ENCODE measurements at places on chromosomes 7 and 10.

DNA sequence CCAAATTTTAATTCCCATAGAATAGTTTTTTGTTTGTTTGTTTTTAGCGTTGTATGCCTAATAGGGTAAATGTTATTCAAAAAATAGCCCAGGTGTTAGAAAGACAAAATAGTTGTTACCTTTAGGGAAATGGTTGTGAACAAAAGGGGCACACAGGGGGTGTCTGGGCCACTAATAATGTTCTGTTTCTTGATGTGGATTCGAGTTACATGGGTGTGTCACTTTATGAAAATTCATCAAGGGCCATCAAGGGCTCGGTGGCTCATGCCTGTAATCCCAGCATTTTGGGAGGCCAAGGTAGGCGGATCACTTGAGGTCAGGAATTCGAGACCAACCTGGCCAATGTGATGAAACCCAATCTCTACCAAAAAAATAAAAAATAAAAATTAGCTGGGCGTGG is 531.8 kb upstream of the C7orf33 start:
- no peak for DNase-seq

DNA sequence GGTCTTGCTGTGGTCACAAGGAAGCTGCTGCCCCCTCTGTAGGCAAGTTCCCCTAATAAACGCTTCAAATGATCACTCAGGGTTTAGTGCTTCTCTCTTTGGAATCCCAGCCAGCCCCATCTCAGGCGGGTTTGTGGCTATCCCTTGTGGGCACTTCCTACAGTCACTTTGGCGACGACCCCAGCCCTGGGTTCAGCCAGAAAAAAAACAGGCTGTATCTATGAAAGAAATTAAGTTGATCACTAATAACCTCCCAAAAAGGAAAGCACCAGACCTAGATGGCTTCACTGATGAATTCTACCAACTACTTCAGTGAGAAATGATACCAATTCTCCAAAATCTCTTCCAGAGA is 208.2 kb downstream of the MAD1L1 start:
- DNase-seq = no peak

GRCh38 chr7:20713792-20714191 is 72.9 kb downstream of the SP8 start:
- DNase-seq = no peak

GRCh38 chr10:2839081-2839725 is 228.1 kb upstream of the PFKP start:
- DNase-seq = no peak

GRCh38 chr10:93071177-93071472 is 2.6 kb upstream of the CYP26A1 start:
- DNase-seq = no peak

GRCh38 chr10:3512263-3512662 is 272.7 kb downstream of the KLF6 start:
- no peak for DNase-seq

DNA sequence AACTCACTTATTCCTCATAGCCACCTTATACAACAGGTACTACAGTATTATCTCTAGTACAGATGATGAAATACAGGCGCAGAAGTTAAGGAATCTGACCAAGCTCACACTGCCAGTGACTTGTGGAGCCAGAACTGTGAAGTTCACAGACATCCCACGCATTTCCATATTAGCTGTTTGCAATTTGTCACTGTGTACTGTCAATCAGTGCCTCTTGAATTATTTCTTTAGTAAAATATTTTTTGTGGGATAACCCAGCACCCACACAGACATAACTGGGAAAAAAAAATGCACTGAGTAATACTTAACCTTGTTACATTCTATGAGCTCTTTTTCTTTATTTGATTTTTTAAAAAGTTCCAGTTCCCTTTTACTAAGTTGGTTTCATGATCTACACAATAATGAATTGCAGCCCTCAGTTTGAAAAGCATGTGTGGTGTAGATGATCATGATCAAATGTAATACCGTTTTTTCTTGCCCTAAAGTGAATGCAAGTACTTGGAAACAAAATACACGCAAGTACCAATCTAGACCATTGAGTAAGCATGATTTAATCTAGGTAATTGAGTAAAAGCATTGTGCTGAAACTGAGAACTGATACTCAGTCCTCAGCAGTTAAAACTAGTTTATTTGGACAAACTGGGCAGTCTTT is 14.1 kb downstream of the CUL1 start:
- DNase-seq = no peak

- DNase-seq = no peak
Observed at GRCh38 chr10:24826009-24826408, 102.3 kb upstream of the ARHGAP21 start.

- DNase-seq = peak; percentile 88
Observed at GRCh38 chr7:141072548-141073172, 1.2 kb upstream of the TMEM178B start.

- DNase-seq = no peak
Observed at GRCh38 chr7:80288175-80289122, 153.8 kb downstream of the GNAI1 start.

- DNase-seq = no peak
Observed at GRCh38 chr10:99233689-99234037, 2.0 kb downstream of the HPSE2 start.

DNA sequence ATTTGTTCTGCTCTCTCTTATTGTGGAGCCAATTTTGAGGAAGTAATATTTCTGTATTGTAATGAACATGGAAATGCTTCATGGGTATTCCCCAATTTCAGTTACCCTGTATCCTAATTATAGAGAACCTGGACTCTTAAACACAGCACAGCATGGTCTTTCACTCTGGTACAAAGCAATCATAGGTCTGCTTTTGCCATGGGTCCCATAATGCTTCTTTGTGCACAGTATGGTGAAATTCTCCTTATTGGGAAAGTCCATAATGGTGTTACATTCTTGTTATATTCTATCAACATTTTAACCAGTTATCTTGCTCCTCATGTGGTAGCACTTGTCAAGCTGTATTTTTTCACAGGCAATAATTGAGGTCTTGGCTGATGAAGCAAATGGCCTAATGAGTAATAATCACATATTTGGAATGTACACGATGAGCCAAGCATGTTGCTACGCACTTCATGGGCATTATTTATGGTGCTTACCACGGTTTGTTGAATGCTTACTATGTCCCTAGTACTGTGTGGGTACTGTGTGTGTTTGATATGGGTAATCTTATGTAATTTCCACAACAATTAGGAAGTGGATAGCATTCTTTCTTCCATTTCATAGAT is 42.9 kb downstream of the PRKG1 start:
- DNase-seq = no peak

DNA sequence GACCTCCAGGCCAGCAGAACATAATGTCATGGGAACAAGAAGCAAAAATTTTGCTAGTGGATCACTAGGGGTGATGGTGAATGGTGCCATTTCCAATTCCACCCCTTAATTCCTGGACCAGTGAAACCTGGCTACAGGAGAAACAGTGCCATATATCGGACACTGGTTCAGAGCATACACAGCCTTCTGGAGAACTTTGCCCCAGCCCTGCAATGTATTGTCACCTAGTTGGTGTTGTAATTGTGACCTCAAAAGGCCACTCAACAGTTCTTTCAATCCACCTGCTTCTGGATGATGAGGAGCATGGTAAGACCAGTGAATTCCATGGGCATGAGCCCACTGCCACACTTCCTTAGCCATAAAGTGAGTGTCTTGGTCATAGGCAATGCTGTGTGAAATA is 59.8 kb upstream of the AASS start:
- DNase-seq = no peak

DNA sequence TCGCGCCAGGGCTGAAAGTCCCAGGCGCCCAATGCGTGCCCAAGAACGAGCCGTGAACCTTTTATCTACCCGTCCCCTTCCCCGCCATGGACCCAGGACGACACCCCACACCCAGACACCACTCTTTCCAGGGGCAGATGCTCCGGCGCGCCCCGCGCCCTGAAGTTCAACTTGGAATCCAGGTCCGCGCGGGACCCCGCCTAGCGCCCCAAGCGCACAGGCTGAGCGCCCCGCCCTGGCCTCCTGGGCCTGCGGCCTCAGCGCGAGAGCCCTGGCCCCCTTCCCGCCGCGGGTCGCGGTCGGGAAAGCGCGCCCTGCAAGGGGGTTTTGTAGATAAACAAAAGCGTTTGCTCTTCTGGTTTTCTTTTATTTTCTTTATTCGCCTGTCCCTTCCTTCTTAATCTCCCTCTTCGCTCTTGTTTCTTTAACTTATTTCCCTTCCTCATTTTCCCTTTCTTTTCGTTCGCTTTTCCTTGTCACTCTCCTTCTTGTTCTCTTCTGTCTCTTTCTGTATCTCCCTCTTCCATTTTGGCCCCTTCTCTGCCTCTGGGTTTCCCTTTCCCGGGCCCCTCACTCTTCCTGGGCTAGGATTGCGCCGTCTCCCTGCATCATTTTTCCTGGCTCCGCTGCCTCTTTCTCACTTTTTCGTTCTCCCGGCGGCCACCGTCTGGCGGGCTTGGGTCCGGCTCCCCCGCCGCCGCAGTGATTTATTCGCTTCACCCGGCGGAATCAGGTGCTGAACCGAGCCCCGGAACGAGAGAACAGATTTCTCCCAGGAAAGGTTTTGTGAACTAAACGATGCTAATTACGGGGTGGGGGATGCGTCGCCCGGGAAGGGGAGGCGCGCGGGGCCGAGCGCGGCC is 15.3 kb upstream of the PAX2 start:
- DNase-seq = no peak

DNA sequence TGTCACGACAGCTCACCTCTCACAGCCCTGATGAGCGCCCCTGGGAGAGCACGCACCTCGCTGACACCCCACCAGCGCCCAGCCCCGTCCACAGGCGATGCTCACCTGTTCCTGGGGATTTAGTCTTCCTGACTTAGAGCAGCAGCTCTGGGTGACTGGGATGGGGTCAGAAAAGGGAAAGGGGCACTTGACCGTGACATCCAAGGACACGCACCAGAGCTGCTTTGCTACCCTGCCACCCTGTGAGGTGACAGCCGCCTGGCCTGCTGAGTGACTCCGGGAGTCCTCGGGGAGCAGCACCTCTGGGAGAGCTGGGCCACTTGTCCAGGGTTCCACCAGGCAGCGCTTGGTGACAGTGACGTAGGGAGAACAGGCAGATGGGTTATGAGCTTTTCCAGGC is 148.2 kb downstream of the PRKAG2 start:
- no peak for DNase-seq

- no peak for DNase-seq
Observed at GRCh38 chr7:45296748-45297147, 139.2 kb downstream of the RAMP3 start.

- DNase-seq = no peak
Observed at GRCh38 chr7:156064971-156065386, 252.7 kb upstream of the SHH start.

GRCh38 chr7:95700917-95701316 is 71.4 kb upstream of the DYNC1I1 start:
- no peak for DNase-seq

DNA sequence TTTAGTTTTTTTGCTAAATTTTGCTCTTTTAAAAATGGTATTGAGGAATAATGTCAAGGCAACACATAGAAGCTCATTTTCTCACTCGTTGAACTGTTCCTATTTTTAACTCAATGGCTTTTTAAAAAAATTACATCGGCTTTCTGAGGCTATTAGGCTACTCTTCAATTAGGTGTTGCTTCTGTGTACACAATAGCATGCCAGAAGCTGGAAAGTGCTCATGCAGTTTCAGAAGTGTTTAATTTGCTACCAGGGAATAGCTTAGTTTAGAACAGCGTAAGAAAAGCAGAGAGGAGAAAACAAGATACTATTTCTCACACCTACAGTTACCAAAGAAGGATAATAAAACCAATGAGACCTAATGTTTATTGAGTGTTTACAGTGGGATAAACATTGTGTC is 157.4 kb downstream of the NXPH1 start:
- peak; percentile 18 for DNase-seq

DNA sequence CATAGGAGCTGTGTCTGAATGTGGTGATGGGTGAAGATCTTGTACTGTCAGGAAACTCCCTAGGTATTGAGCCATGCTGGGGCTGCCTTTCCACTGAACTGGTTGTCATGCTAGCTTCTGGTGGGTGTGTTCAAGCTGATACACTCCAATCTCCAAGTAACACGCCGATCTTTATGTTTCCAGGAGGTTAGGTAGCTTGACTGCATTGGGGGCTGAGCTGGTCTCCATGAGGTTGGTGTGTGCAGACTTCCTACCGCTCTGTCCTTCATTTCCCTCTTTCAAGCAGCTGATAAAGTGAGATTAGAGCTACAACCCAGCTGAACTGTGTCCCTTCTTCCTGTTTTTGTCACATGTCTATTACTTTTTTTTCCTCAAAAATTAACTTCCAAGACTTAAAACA is 265.5 kb downstream of the ANKRD30A start:
- DNase-seq = no peak

GRCh38 chr7:147674705-147675104 is 915.9 kb upstream of the C7orf33 start:
- DNase-seq = no peak

- DNase-seq = no peak
Observed at GRCh38 chr10:77638321-77639101, 903 bp upstream of the KCNMA1 start.

GRCh38 chr7:19442016-19442785 is 266.6 kb downstream of the POLR1F start:
- no peak for DNase-seq

GRCh38 chr7:22730921-22731654 is 4.1 kb downstream of the IL6 start:
- DNase-seq = no peak

DNA sequence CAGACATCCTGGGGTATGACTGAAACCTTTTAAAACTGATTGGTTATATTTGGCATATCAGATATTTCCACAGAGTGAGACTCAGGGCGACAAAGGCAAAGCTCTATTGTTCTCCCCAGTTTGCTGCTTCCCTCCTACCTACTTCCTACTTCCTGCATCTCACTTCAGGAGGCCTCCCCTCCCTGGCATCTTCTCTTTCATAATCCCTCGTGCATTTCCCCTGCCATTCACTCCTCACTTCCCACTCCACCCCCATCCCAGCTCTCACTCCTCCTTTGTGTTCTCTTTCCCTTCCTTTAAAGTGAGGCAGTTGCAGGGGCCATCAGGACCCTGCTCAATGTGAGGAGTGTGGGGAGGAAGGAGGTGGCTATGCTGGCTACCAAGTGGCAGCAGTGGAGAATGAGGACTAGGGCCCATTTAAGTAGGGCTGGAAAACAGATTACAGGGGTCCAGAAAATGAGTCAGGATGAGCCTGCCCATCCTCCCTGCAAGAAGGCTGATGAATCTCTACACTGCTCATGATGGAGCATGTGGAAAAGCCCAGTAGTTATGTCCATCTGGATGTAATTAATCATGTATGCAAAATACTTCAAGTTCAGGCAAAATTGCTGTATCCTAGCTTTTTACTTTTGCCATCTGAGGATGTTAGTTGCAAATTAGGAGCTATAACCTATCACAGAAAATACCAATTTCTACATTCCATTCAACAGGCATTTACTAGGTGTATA is 311.8 kb upstream of the IMMP2L start:
- DNase-seq = no peak

DNA sequence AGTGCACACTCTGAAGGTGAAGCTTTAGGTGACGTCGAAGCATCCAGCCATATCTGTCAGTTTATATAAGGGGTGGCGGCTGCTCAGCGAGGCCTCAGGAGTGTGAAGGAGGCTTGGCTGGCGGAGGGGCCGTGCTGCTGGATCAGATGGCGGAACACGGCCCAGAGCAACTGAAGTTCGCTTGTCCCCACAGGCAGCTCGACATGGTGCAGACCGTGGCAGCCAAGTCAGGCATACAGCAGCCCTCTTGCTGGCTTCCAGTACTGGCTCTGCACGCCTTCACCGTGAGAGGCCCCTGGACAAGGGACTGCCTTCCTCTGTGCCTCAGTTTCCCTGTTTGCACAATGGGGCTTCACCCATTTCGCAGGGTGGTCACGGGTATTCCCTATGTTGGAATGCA is 443.5 kb downstream of the DNAJB6 start:
- no peak for DNase-seq
